ENCODE measurements at places on chromosomes 4 and X. TPM values are rescaled to one million over a fixed set of nuclear protein-coding genes. Genes with fewer than 3 reads are reported as not detected.

GRCh38 chrX:2664502-2664901 lies 26.6 kb upstream of the CD99 start:
- DNase-seq = no peak

DNA sequence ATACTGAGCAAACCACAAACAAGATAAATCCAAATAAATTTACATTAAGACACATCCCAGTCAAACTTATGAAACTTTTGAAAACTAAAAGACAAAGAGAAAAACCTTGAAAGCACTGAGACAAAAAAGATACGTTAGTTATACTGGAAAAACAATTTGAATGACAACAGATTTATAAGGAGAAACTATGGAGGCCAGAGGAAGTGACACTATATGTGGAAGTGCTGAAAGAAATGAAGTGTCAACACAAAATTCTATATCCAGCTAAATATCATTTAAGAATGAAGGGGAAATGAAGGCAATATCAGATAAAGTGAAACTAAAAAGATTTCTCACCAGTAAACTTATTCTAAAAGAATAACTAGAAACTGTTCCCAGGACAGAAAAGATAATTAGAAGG lies 283.7 kb downstream of the RAPGEF2 start:
- no peak for DNase-seq

- DNase-seq = no peak
These were observed 87.4 kb downstream of the CCDC160 start for GRCh38 chrX:134324359-134324758.

DNA sequence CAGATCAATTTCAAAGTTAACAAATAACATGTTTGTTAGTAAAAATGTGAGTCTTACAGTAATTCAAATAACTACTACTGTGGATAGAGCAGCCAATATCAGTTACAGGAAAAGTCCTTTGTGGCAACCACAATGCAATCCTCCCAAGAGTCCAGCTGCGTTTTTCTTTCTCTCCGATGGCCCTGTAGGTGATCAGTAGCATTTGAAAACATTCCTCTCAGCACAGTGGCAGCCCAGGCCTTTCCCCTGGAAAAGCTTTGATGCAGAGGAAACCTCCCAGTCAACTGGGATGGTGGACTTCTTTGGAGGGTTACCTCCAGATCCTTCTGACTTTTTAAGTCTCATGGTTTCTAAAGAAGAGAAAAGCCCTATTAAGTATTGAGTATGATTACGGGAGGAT lies 18.0 kb upstream of the PDZD4 start:
- DNase-seq = no peak

GRCh38 chrX:139290310-139290709 lies 240.2 kb upstream of the F9 start:
- DNase-seq = no peak

DNA sequence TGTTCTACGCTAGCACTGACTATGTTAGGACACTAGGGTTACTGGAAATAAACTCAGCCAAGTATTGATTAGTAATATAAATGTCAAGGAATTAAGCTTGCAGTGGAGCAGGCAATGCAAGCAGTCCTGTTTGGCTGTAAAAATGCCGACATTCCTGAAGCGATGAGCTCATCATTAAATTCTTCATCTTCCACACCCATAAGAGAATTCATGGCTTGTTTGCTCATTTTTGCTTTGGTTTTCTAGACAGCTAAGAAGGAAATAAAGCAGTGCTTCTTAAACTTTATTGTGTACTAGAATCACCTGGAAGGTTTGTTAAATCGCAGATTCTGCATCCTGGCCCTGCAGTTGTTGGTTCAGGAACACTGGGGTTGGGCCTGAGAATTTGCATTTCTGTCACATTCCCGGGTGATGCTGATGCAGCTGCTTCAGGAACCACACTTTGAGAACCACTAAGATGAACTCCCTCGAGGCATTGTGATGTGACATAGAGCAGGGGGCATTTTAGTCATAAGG lies 17.8 kb downstream of the ANXA3 start:
- peak; percentile 75 for DNase-seq

DNA sequence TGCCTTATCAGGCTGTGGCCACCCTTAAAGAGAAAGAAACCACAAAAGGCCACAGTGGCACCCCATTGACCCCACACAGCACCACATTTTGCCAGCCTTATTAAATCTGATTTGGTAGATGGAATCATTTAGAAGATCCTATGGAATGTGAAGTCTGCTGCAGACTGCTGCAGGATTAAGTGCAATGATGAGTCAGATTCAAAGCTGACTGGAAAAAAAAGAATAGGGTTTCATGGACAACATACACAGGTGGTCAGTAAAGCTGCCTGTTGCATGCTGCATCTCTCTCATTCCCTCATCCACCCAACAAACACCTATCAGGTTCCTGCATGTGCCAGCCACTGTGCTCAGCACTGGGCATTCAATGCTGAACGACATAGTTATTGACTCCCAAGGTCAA lies 56.6 kb downstream of the CHST7 start:
- DNase-seq = peak; percentile 37

DNA sequence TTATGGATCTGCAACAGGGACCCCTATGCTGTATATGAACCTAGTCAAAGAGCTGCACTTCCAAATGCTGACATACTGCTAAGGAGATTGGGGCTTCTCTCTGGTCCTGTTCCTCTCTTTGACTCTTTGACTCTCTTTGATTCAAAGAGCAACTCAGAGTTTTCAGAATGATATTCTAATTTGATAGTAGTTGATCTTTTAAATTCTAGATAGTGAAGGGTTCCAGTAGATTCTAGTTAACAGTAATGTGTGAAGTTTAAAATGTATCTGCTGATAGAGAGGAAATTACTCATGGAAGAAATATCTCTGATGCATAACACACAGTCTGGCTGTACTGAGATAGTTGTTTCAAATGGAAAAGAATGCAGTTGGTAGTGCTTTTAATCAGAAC lies 239.1 kb downstream of the RASL11B start:
- peak; percentile 62 for DNase-seq

GRCh38 chr4:39319676-39320075 lies 46.5 kb downstream of the RFC1 start:
- DNase-seq = peak; percentile 89

DNA sequence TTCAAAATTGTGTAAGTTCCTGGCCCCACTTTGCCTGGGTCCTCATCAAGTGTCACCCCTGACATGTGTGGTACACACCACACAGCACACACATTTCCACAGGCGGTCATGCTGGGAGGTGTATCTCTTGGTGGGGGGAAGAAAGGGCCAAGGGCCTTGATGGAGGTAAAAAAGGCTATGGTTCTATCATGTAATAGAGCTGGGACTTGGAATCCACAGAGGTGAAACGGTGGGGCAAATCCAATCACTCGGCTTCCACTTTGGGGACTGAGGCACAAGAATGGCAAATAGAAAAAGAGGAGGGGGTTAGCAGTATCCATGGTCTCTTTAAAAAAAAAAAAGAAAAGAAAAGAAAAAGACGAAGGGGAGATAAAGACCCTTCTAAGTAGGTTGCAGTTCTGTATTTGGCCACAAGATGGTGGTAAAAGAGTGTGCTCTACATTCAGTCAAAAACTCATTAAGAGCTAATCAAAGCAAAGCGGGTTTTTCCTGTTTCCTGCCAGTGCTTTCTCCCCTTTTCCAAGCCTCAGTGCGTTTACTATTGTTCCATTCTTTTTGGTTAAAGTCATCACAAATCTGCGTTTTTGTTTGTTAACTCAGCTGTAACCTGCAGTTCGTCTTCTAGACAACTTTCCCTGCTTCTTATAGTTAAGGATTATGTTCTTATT lies 37.0 kb upstream of the ATP6AP2 start:
- DNase-seq = peak; percentile 35

GRCh38 chr4:138450546-138451275 lies 208.6 kb upstream of the SLC7A11 start:
- DNase-seq = no peak

DNA sequence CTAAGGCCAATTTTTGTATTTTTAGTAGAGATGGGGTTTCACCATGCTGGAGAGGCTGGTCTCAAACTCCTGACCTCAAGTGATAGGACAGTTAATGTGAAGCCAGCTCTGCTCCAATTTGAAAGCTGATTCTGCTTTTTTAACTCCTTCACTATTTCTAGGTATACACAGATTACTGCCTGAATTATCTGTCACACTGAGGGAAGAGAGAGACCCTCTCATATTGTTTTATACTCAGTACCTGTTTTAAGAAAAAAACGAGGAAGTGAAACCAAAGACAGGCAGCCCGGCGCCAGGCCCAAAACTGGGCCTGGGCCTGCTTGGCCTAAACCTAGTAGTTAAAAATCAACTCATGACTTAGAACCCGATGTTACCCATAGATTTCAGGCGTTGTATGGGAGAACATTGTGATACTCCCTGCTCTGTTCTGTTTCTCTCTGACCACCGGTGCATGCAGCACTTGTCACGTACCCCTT lies 1601.5 kb upstream of the PCDH10 start:
- DNase-seq = no peak

GRCh38 chr4:48898733-48899431 lies 7.7 kb downstream of the OCIAD2 start:
- DNase-seq = no peak

DNA sequence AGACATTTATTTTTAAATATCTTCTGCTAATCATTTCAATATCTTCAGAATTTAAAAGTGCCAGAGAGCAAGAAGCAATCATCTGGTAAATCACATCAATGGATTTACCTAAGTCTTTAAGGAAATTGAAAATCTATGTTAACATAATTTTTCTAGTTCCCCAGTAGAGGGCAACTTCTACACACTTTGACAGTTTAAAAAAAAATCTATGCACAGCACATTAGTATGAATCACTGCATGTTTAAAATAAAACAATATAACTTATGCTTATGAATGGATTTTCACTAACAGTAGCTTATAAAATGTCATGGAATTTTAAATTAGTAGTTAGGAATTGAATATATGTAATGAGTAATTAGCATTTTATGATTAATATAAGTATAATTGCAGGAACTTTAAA lies 126.5 kb downstream of the REELD1 start:
- peak; percentile 43 for DNase-seq

- no peak for DNase-seq
These were observed 138.9 kb downstream of the SMIM20 start for GRCh38 chr4:26052663-26053541.

- DNase-seq = no peak
These were observed 9.4 kb upstream of the ADD1 start for GRCh38 chr4:2834001-2834921.

DNA sequence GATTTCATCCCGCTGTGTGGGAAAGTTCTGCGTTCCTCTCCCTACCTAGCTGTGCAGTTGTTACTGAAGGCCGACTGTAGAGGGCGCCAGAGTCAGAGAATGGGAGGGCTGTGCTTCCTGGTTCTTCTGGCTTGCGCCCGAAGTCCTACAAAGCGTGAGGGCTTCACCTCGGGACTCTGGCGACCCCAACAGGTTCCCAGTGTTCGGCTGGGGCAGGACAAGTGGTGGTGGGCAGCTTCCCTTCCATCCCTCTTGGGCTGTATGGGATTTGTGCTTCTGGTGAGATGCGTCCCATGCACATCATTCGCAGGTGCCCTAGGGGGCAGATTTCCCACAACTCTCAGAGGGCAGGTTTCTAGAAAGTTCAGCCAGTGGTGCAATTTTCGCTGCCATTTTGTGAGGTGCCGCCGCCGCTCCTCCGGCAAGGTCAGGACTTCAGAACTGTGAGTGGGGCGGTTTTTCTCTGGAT lies 27.3 kb downstream of the CT45A1 start:
- no peak for DNase-seq

GRCh38 chr4:183878251-183878970 lies 26.7 kb upstream of the STOX2 start:
- DNase-seq = no peak

The ARHGEF6 gene
- 2.6 TPM for total RNA-seq

The COL4A5 gene
- 8.4 TPM for total RNA-seq

The WNK3 gene
- total RNA-seq = not detected

The TEC gene
- not detected for total RNA-seq

The C4orf51 gene
- not detected for total RNA-seq

The MAGEA9B gene
- not detected for total RNA-seq

The MAGEA8 gene
- total RNA-seq = not detected

The TXK gene
- total RNA-seq = not detected

The PRDM8 gene
- total RNA-seq = 23.6 TPM

The ESX1 gene
- not detected for total RNA-seq

The CXCL8 gene
- total RNA-seq = 0.67 TPM

The MAB21L2 gene
- total RNA-seq = not detected

The DNAAF6 gene
- total RNA-seq = not detected

The TIGD4 gene
- not detected for total RNA-seq

The FGB gene
- total RNA-seq = not detected

The MAGEA3 gene
- total RNA-seq = not detected

The SMIM31 gene
- not detected for total RNA-seq

Data from HFFc6 (cell line).